ENCODE measurements at places on chromosomes 3 and 15.

- DNase-seq = no peak
These were observed 92.0 kb downstream of the PDE8A start for GRCh38 chr15:85073556-85074194.

DNA sequence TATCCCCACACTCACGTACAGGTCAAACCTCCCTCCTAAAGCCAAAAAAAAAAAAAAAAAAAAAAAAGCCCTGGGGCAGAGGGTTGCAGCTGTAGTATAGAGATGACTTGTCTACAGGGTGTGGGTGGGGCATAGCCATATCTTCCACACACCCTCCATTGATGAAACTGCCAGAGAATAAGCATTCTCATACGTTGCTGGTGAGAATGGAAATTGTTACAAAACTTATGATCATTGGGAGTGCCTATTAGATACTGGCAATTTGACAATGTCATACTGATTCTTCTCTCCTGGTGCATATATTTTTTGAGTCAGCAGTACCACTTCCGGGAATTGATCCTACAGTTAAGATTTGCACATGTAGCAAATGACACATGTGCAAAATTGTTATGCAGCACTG, 11.0 kb upstream of the CTNNB1 start:
- DNase-seq = no peak

- no peak for DNase-seq
These were observed 40.9 kb downstream of the PML start for GRCh38 chr15:74035121-74036017.

DNA sequence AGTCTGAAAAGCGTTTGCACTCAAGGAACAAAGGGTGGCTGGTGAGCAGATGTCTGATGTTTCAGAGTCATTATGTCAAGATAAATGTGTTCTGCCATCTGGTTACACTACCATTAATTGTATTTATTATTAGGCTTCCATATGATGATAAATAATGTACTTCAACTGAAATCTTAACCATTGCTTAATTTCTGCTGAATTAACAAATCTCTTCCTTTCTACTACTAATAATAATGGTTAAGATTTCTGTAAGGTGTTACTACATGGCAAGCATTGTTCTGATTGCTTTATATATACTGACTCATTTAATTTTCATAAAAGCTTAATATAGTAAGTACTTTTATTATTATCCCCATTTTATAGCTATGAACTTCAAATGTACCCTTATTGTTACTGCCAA, 68.4 kb upstream of the GALNT15 start:
- DNase-seq = no peak

- no peak for DNase-seq
These were observed 452.6 kb downstream of the OCA2 start for GRCh38 chr15:27646531-27646930.

- no peak for DNase-seq
These were observed 6.1 kb downstream of the VWA5B2 start for GRCh38 chr3:184235381-184236032.

DNA sequence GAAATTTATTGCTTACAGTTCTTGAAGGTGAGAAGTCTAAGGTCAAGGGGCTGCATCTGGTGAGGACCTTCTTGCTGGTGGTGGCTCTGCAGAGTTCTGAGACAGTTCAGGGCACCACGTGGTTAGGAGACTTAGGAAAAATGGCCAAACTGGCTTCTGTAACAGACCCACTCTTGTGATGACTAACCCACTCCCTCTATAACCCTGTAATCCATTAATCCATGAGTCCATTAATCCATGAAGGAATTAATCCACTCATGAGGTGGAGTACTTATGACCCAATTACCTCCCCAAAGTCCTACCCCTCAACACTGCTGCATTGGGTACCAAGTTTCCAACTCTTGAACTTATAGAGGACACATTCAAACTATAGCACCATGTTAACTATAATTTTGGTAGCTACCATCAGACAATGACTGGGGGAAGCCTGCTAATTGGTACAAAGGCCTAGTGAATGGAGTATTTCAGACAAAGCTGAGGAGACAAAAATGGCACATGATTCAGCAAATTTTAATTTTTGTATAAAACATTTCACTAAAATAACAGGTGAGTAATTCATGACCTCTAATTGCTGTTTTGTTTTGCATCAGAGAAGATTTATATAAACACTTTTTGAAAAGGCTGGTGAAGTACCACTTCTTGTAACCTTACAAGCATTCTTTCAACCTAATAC, 374.1 kb upstream of the TBL1XR1 start:
- DNase-seq = no peak

- no peak for DNase-seq
These were observed 389.7 kb upstream of the MDFIC2 start for GRCh38 chr3:70702132-70702531.

- DNase-seq = no peak
These were observed 57.2 kb upstream of the ST8SIA2 start for GRCh38 chr15:92336419-92336987.

DNA sequence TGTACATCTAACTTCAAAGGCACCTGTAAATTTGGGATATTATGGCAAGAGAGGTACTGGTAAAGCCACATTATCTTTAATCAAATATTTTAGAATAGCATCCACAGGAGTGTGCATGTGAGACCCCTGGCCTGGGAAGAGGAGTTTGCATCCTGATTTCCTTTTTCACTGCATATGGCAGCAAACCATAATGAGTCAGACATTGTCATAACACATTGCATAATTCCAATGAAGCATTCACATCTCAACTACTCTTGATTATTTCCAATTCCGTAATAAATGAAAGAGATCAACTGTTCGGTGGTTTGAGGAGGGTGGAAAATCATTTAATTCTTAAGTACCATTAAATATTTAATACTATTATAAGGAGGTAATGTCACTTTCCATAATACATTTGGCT, 215.0 kb downstream of the MECOM start:
- DNase-seq = no peak

DNA sequence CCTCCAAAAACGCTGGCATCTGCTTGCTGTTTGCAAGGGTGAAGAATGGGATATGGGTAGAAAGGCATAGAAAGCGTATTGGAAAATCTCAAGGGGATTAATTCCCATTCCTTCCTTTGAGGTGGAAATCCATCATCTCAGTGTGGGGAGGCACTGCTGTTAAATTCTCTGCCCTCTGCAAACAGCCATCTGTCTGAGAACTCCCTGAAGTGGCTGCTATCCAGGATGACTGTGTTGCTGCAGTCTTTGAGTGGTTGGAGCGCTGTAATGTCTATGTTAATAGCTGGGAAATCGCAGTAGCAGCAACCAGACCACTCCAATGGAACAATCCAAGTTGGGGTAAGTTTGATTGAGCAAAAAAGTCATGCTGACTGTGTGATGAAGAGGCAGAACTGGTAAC, 625.9 kb downstream of the NLGN1 start:
- no peak for DNase-seq

- DNase-seq = no peak
These were observed 88.9 kb downstream of the PLOD2 start for GRCh38 chr3:146072061-146072460.

GRCh38 chr3:19392150-19392549, 243.8 kb downstream of the KCNH8 start:
- no peak for DNase-seq

- no peak for DNase-seq
These were observed 221.1 kb downstream of the SCAPER start for GRCh38 chr15:76684002-76684401.

DNA sequence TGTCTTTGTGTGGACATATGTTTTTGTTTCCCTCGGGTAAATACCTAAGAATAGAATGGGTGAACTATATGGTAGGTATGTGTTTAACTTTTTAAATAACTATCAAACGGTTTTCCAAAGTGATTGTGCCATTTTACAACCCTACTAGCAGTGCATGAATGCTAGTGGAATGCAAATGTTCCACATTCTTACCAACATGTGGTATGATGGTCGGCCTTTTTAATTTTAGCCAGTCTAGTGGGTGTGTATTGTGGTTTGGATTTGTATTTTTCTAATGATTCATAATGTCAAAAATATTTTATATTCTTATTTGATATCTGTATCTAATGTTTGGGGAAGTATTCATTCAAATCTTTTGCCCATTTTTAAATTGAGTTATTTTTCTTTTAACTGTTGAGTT, 68.2 kb upstream of the SMAD3 start:
- DNase-seq = no peak

All from NCI-H2029 treated with DMSO at 0.1 percent for 48 hours (cell line).